GM19239 (cell line): ENCODE measurements at places on chromosomes 13 and 19.

DNA sequence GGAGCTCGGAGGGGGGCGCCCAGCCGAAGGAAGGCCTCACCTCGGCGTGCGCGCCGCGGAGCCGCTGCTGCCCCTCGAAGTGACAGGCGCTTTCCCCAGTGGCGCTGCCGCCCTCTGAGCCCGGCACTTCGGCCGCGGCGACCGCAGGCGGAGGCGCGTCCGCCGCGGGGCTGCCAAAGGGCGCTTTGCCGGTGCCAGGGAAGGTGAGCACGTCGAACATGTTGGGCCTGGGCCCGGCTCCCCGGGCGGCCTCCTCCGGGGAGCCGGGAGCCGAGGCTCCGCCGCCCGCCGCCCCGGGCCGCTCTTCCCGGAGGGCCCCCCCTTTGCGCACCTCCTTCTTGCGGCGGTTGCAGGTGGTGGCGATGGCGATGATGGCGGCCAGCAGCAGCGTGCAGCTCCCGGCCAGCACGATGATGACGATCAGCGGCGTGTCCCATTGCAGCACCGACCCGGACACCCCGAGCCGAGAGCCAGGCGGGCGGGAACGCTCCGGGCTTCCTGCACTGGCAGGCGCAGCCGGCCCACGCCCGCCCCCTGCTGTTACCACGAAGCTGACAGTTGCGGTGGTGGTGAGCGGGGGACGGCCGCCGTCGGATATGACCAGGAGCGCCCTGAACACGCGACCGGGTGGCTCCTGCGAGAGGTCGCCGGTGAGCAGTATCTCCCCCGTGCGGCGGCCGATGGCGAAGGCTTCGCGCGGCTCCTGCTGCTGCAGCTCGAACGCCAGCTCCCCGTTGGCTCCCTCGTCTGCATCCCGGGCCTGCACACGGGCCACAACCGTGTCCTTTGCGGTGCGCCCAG is 2.5 kb downstream of the PCDH8 start:
- no peak for DNase-seq

GRCh38 chr13:73075546-73075945 is 16.7 kb downstream of the KLF5 start:
- DNase-seq, result no peak

DNA sequence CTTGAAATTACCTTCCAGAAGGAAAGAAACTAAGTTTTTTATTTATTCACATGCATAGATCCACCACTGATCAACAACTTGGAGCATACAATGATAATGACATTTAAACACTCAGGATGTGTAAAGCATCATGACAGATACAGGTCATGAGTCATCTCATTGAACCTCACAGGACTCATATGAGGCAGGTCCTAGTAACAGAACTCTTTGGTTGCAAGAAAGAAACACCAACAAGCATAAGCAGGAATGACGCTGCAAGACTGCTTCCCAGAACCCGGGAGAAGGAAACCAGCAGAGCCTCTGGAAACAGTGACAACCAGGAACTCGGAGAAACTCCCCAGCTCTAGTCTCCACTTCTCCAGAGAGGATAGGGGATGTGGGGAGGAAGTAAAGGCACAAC is 60.8 kb upstream of the IPO5 start:
- no peak for DNase-seq

GRCh38 chr13:95697052-95697680 is 20.2 kb downstream of the DNAJC3 start:
- no peak for DNase-seq

- no peak for DNase-seq
Observed at GRCh38 chr13:103238441-103238840, 172.2 kb upstream of the SLC10A2 start.

DNA sequence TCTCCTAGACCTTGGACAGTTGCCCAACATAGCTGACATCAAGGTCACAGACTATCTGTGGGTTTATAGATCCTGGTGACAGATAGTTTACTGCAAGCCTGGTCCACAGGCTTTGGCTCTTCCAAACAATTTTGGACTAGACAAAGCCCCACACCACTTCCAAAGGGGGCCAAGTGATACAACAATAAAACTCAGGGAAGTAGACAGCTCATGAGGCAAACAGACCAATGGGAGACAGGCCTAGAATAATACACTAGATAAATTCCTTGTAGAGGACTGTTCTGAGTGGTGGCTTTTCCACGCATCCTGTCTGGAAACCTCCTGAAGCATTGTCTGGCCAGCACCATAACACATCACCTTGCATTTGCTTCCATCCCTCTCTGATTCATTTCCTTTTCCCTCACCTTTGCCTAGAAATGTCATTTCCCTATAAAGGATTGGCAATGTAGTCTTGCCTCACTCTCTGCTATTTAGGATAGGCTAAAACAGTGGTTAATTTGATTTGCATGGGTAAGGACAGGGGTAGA is 284.2 kb downstream of the POU4F1 start:
- no peak for DNase-seq
